Stimulated activated CD4-positive, alpha-beta T cell treated with anti-CD3 and anti-CD28 coated beads, Interleukin-1b, Interleukin-23, amount 100 ng/mL, for 4 hours (primary cell): ENCODE measurements at places on chromosomes 7 and 10.

GRCh38 chr10:114556236-114557122 lies 101.6 kb downstream of the ABLIM1 start:
- no peak for DNase-seq

GRCh38 chr7:81248420-81248819 lies 329.6 kb upstream of the SEMA3C start:
- no peak for DNase-seq

- no peak for DNase-seq
Measured at GRCh38 chr7:45920502-45921380, at the start of gene IGFBP3. Gene IGFBP3 (minus strand): TSS chr7:45921272. CDS start chr7:45921140, 132 bp downstream.

GRCh38 chr10:121800831-121801230 lies 127.0 kb downstream of the ATE1 start:
- DNase-seq: no peak

- DNase-seq: no peak
Measured at GRCh38 chr7:136637813-136638212, 230.6 kb upstream of the CHRM2 start.

DNA sequence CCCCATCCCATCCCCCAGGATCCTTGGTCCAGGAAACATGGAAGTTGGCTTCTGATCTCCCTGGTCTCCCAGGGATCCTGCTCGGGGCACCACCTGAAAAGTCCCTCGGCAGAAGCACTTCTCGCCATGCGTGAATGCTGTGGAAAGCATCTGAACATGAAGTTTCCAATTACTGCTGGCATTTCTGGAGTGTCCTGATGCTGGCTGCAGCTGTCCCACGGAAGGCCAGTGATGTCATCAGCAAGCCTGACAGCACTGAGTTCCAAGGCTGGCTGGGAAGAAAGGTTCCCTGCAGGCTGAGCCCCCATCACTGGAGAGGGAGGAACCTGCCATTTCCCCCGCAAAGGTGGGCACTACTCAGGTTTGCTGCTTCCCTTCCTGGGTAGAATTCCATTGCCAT lies 71.4 kb downstream of the KCNMA1 start:
- DNase-seq: no peak

DNA sequence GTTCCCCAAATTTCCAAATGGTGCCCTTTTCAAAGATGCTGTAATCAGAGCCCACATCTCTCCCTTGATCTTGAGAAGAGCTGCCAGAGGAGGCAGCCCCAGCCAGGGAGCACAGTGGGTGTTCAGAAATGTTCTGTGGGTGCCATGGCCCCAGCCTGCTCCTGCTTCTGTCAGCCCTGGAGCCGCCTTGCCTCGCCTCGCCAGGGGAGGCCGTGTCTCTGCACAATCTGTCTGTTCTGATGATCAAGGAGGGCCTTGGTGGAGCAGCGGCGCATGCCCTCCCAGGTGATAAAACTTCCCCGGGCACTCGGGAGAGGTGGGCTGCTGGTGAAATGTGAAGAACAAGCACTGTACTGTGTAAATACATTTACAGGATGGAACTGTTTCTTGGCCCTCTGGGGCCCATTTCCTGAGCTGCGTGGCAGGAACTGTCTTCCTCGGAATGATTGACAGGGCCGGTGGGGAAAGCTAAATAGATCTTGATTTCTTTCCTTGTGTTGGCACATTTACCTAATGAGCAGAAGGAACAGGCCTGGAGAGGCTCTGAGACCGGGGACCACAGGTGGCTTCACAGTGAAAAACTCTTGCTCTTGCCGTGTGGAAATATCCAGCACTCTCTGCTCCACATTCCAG lies 207.8 kb upstream of the PODXL start:
- no peak for DNase-seq

- no peak for DNase-seq
Measured at GRCh38 chr10:118031351-118032075, 15.2 kb downstream of the RAB11FIP2 start.

DNA sequence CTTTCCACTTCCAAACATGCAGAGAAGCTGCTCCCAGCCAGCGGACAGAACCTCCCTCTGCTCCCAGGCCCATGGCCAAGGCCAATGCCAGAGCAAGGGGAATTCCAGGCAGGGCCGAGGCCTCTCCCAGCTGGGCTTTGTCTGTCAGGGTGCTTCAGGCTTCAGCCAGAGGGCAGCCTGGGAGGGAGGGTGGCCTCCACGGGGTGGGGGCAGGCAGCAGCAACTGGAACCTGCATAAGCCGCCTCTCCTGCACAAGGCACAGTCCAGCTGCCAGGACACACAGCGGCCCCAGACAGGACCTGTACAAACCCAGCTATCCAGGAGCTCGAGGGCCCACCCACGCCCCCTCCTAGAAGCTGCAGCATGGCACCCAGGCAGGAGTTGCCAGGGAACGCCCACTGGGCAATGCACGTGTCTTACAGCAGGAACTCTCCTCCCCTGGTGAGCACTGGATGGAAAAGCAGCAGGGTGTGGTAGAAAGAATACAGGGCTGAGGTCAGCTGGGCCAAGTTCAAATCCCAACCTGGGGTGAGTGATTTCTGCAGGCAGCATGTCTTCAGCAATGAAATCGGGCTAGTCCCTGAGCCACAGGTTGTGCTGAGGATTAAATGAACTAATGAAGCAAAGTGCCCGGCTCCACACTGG lies 7.6 kb downstream of the FAM53B start:
- DNase-seq: no peak
